ENCODE measurements at places on chromosomes 16 and 17.
A peak's percentile ranks its signal among the peaks of the same experiment; 100 is the strongest.

DNA sequence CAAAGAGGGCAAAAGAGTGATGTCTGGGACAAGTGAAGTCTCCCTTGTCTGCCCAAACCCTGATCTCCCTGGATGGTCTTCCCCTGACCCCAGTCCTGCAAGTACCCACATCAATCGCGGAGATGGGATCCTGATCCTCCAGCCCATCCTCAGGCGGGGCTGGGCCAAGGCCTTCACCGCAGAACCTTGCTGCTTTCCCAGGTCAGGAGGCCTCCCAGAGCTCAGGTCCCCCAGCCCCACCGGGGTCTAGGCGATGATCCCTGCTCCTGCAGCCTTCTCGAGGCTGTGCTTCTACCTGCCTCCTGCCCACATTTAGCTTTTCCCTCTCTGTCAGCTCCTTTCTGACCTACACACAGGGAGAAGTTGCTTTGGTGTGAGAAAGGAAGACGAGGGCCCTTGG lies 6.3 kb downstream of the SLC12A4 start:
- DNase-seq: no peak

GRCh38 chr17:79968116-79968515 lies 67.6 kb downstream of the TBC1D16 start:
- no peak for DNase-seq

DNA sequence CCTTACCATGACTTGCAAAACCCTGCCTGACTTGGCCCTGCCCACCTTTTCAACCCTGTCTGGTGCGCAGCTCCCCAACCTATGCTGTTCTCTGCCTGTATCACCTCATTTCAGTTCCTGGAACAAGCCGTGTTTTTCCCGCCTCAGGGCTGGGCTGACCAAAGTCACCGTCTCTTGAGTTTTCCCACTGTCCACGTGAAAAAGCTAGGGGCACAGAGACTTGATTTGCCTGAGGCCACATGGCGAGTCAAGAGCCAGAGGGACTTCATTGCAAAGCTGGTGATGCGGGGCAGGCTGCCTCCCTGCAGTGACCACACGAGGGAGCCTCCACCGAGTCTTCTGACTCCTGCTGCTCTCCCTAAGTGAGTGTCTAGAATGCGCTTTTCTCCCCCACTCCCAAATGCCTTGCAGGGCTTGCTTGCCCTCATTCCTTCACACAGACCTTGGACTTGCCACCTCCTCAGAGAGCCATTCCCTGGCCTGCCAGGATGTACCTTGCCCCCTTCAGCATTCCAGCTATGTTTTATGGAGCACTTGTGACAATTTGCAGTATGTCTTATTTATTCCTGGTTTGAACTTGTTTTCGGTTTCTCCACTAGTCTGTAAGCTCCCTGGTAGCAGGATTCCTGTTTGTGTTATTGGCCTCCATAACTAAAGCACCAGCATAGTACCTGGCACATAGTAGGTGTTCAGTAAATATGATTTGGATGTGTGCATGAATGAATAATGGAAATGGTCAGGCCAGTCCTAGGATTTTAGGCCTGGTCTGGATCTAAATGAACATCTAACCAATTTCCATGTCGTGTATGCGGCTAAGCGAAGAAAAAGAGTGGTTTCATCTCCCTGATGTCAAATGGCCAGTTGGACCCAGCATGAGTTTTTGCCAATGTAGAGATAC lies 252.3 kb downstream of the SNX29 start:
- no peak for DNase-seq

DNA sequence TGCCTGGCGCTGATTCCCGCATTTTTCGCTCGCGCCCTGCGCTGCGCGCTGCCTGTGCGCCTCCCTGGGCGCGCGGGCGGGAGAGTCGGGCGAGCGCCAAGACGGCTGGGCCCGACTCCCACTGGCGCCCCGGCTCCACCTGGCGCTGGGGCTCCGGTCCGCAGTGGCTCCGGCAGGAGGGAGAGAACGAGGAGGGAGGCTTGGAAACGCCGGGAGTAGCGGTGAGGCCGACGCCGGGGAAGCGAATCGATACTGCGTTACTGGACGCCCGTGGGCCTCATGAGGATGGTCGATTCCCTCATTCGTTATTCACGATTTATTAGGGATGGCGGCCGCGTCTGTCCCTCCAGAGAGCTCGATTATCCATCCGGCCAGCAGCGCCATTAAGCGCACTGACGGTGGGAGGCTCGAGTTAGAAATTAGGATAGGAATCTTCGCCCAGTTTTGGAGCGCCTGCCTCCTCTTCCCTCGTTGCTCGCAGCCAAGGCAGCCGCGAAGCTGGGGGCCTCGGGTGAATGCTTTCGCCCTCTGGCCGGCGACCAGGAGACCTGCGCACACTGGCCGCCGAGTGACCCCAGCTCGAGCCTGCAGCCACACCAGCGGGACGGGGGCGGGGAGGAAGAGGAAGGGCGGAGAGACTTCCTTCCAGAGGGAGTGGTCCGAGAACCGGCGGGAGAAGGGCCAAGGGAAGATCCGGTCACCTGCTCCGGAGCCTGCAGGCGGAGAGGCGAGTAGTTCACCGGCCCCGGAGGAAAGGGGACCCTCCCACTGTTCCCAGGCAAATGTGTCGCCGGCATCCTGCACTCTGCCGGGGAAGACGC lies 1.3 kb upstream of the PCGF2 start:
- DNase-seq: no peak

GRCh38 chr17:64081802-64082799 lies 47.8 kb downstream of the ERN1 start:
- DNase-seq: peak; percentile 18

DNA sequence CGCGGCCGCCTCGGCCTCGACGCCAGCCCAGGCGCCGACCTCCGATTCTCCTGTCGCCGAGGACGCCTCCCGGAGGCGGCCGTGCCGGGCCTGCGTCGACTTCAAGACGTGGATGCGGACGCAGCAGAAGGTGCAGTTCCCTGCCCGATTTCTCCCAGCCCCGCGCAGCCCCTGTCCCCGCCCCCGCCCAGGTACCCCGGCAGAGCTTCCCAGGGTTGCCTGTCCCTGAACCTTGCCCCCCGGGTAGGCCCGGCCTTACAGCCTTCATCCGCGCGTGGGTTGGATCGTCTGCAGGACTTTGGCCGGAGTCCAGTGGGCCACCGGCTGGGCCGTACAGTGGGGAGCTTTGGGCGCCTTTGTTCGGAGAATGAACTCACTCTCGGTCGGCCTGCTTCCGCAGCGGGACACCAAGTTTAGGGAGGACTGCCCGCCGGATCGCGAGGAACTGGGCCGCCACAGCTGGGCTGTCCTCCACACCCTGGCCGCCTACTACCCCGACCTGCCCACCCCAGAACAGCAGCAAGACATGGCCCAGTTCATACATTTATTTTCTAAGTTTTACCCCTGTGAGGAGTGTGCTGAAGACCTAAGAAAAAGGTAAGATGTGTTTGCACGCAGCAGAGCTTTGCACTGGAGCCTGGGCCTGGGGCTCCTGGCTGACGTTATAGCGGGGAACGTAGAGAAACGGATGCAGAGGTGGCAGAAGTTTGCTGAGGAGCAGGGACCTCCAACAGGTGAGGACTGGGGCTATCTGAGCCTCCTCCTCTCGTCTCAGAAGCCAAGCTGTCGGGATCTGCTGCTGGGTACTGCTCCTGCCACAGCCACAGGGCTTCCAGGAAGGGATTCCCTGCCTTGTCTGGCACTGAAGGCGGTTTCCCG lies 593 bp downstream of the GFER start:
- no peak for DNase-seq

DNA sequence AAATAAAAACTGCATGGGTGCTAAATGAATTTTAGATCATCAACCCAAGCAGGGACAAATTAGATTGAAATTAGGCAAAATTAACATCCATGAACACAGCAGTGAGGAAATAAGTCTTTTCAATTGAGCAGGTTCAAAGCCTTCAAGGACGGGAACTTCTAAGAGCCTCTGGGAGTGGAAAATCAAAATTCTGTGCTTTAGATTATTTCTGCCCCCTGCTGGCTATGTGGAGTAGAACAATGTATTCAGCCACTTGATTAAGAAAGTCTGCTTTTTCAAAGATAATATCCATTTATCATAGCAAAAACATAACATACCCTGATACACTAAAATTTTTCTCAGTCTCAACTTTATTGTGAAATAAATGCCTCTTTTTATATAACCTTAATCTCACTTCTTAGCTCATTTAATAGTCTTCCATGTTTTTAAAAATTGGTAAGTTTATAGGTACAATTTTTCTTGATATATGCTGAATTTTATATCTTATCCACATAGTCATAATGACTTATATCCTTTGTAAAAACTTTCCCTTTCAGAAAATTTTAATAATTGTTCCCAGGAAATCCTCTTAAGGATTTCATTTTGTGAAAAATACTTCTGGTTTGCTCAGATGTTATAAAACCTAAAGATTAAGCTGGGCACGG lies 28.1 kb upstream of the NOL11 start:
- DNase-seq: peak; percentile 43

GRCh38 chr17:48240562-48241130 lies 133.1 kb downstream of the SNX11 start:
- no peak for DNase-seq

- DNase-seq: no peak
These were observed 276.0 kb upstream of the ZFHX3 start for GRCh38 chr16:73323880-73324279.

GRCh38 chr16:57619606-57620334 lies 8.7 kb upstream of the ADGRG1 start:
- no peak for DNase-seq

DNA sequence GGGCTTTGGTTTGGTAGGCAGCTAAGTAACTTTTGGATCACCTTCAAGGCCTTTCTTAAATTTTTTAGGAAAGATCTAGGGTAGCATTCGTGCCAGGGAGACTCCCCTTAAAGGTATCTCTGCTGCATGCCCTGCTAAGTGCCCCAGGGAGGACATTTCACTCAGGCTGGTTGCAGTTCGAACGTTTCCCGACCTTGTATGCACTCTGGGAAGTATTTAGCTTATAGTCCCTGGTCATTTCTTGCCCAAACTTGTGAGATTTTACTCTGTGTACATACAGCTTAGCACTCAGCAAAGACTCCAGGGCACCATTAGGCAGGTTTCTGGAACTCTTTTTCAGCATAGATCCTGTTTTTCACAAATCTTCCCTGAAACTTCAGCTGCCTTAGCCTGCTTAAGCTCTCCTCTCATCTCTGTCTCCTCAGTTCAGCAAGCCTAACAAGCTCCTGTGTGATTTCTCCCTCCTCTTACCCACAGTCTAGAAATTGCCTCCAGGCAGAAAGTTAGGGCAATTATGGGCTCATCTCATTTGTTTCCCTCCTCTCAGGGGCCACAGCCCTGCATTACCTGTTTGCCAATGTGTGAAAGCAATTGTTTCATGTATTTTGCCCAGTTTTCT lies 84.6 kb downstream of the MRTFB start:
- no peak for DNase-seq

DNA sequence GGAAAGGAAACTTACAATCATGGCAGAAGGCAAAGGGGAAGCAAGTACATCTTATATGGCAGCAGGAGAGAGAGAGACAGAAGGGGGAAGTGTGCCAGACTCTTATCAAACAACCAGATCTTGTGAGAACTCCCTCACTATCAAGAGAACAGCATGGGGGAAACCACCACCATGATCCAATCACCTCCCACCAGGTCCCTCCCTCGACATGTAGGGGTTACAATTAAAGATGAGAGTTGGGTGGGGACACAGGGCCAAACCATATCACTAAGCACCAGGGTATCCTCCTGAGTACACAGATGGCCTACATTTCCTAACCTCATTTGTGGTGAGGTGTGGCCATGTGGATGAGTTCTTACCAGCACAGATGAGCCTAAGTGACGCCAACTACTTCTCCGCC lies 348.6 kb upstream of the ZFHX3 start:
- no peak for DNase-seq

Measured in effector CD4-positive, alpha-beta T cell (primary cell).